AG10803 (cell line): ENCODE measurements at places on chromosomes 4 and X.
A peak's percentile ranks its signal among the peaks of the same experiment; 100 is the strongest.

DNA sequence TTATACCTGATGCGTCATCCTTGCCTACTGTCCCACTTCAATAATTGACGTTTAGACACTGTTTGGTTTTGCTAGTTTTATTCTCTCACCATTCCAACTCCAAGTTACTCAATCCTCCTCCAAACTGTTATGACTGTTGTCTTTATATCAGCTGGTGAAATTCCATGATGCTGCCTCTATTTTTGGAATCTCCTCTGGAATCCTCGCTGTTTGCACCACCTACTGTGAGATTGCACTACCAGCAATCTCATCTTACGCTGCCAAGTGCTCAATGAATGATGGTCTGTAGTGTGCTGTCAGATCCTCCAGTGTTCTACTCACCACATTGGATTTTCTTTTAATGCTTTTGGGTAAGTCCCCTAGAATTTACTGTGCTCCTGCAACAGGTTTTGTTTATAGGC is 13.2 kb upstream of the PCDH18 start:
- DNase-seq = peak; percentile 97

GRCh38 chr4:143404555-143404954 is 67.9 kb downstream of the GAB1 start:
- DNase-seq = no peak

- no peak for DNase-seq
These were observed 1.8 kb downstream of the MED28 start for GRCh38 chr4:17616283-17616682.

DNA sequence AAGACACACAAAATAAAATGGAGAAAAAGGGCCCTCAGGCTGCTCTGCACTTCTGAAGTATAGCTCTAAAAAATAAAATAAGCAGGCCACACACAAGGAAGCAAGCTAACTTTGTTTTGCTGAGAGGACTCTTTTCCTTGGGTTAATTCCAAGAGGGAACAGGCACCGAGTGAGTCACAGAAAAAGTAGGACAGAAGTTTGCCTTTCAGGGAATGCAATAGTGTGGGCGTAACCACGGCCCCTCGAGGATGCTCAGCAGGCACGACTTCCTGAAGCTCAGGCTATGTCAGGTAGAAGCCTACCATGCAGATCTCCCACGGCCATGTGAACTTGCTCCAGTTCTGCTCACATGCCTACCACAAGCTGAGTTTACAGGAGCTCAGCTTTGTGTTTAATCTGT is 22.1 kb downstream of the PPP1R2C start:
- DNase-seq = peak; percentile 58

DNA sequence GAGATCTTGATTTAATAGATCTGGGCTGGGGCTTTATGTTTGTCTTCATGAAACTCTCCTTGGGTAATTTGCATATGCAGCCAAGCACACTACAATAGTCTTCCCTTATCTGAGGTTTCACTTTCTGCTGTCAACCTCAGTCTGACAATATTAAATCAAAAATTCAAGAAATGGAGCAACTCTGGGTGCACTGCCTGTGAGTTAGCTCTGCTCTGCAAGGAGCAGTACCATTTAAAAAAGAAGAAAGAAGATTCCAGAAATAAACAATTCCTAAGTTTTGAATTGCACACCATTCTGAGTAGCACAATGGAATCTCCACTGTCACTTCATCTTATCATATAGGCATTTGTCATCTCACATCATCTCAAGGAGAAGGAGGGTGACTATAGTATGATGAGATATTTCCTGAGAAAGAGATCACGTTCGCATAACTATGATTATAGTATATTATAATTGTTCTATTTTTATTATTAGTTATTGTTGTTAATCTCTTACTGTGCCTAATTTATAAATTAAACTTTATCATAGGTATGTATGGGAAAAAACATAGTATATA is 9.4 kb downstream of the FNIP2 start:
- no peak for DNase-seq

DNA sequence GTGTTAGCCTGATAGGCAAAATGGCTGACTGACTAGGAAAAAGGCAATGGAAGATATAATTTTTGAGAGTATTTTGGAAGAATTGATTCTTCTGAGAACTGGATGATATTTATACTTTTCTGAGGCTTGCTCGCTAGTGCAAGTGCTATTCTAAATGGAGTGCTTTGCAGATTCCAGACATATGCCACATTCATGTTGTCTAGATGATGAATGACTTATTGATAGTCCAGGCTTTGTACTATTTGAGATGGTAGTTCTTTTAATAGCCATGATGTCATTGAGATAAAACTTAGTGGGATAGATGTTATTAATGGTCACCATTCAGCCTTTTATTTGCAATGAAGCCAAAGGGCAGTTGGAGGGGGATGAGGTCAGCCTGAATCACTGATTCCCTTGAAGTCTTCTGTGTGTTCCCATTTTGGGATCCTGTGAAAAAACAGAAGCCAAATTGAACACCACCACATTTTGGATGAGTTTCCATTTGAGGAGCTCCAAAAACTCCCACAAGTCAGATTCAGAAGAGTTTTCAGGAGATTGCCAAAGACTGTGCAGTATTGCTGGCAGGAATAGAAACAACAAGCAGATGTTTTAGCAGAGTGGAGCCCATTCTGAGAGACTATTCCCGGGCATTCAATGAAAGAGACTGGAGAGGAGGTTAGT is 184.1 kb downstream of the IL1RAPL2 start:
- no peak for DNase-seq

DNA sequence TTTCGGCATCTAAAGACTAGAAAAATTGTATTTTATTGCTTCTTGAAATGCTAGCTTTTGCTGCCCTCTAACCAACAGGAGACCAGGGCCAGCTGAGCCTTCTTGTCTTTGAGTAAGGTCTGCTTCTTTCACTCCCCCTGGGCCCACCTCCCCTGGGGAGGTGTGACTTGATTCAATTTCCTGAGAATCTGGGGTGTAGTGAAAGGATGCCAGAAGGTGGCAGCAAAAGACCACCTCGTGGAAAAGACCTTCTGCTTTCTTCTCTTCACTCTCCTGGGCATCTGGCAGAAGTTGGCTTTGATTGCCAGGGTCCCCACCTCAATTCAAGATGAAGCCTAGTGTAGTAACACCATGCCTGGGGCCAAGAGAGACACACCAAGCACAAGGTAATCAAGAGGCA is 96.5 kb upstream of the MAOA start:
- peak; percentile 1 for DNase-seq
